GM04504 (cell line): ENCODE measurements at places on chromosomes 7 and 10.

GRCh38 chr7:119395024-119395423, 878.0 kb upstream of the KCND2 start:
- DNase-seq, result no peak

DNA sequence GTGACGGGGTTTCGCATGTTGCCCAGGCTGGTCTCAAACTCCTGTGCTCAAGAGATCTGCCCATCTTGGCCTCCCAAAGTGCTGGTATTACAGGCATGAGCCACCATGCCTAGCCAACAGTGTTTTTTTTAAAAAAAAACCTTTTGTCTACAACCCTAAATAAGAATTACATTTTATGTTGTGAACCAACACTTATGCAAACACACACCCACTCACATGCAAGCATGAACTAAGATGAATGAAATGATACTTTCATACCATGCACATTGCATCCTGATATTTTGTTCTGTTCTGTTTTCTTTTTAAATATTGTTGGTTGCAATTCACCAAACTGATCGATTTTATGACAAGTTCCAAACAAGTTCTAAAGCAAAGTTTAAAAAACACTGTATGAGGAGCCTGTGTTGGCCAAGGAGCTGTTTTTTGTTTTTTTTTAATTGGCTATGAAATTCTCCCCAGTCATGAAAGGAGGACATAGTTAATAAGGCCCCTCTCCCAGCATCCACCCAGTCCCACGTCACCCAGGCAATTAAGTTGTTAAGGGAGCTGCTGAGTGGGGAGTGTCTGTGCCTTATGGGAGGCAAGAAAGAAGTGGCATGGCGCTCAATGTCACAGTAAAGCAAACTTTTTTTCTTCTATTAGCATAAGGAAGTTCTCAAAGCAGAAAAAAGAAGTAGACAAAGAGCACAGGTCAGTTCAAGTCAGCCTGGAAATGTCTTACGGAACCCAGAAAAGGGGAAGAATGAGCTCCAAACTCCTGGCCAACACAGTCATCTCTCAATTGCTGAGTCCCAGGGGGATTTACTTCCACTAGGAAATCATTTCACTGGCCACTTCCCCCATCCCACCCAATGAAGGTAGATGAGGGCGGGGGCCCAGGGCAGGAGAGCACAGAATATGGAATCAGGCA, 50.1 kb downstream of the NOD1 start:
- no peak for DNase-seq

GRCh38 chr10:22620140-22620857, 94.1 kb downstream of the PIP4K2A start:
- DNase-seq, result peak; percentile 93

GRCh38 chr10:70652761-70653657, 19.3 kb upstream of the ADAMTS14 start:
- DNase-seq, result peak; percentile 98

DNA sequence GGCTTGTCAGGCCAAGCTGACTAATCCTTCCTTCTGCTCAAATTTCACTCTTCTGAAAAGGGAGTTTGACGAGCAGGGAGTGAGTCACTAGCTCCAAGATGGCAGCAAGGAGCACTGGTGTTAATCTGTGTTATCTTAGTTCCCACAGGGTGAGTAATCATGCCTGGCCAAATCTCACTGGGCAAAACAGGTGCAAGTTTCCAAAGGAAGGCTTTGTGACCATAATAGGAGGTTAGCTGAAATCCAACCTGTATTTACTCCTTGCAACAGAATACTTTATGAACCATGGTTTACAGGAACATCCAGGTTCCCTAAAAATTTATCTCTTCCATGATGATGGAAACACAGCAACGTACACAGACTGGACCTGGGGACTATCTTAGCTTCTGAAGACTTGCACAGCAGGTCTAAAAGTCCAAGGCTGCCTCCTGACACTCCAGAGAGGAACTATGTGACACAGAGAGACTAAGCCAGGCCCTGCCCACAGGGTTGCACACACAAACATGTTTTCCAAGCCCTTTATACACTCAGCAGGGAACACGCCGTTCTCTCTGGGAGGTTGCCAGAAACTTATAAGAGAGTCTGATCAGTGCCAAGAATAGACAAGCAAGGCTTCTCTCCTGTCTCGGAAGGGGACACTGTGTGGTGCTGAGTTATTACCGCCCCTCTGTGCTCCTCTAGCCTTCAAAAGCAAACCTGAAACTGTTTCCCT, 46.3 kb downstream of the PDK4 start:
- DNase-seq, result peak; percentile 27

DNA sequence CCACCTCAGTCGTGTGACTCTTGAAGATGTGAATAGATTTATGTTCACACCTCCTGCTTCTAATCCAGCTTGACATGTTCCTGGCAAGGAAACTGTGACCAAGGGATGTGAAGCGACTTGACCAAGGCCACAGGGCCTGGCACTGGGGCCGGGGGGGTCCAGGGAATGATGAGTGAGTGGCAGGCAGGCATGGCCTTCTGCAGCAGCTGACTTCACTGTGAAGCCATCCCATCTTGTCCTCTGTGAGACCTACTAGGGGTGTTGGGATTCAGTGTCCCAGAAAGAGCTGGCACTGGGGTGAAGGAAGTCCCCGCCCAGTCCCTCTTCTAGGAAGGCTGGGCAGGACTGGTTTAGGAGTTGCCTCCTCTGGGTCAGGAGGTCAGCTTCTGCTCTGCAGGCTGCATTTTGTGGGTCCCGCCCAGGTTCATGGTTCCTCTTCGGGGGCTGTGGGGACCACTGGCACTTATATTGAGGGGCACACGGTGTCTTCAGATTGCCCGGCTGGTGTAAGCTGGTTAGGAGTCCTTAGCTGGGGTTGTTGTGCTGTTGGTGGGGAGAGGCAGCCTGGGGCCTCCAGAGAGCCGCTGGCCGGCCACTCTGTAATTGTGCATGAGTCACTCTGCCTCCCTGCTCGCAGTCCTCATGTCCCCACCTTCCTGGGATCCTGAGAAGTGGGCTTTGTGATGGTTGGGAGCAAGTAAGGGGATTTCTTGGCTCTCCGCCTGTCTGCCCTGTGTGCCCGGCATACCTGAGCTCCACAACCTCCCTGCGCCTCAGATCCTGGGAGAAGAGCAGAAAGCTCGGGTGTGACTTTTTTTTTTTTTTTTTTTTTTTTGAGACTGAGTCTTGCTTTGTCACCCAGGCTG, 11.0 kb downstream of the ZMIZ1 start:
- DNase-seq, result peak; percentile 48

GRCh38 chr10:43921478-43921877, 272.8 kb upstream of the ZNF32 start:
- DNase-seq, result no peak
